ENCODE measurements at places on chromosomes 5 and 9.

DNA sequence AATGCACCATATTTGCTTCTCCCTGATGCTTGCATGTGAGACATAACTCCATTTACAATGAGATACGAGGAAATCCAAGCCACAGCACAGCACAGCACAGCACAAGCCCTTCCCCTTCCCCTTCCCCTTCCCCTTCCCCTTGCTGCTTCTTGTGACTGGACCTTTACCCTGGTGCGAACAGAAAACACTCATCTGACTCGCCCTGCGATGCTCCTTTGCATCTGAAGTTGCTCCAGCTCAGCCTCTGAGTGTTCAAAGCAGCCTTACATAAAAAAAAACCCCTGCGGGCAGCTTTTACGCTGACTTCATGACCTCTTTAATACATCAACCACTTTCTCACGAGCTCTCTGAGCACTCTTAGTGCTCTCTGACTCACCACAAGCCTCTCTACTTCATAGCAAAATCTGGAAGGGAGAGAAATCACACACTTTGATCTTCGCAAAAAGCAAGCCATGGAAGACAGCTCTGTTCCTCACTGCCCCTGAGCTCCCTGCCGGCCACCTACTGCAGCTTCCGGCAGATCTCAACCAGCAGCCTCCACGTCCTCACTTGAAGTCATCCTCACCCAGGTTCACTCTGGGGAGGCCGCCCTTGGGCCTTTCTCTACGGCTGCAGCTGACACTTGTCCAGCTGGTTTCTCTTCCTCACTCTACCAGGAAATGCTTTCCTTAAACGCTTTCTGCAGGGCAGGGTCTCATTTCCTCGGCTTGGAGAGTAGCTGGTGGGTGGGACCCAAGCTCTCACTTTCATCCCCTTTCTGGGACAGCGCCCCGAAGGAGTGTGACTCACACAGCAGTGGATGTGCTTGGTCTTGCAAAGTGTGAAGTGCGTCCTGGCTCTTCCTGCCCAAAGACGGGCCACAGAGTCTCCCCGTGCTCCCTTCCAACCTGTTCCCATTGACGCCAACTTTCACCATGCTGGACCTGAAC lies 5.3 kb downstream of the SLC34A1 start:
- DNase-seq: peak; percentile 71

DNA sequence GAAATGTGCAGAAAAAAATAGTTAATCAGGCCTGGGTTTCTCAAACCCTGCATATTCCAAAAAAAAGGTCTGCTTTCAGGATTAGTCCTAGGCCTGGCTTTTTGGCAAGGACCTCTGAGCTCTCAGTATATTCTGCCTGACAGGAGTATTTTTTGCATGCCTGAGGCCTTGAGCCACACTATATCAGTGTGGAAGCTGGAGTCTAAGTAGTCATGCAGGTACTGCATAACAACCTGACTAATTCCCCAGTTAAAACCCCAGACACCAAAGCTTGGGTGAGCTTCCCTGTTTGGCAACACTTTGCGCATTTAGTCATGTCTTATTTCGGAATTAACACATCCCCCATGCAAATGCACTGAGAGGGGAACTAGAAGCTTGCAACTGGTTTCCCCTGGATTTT lies 359.5 kb downstream of the CETN3 start:
- DNase-seq: no peak

DNA sequence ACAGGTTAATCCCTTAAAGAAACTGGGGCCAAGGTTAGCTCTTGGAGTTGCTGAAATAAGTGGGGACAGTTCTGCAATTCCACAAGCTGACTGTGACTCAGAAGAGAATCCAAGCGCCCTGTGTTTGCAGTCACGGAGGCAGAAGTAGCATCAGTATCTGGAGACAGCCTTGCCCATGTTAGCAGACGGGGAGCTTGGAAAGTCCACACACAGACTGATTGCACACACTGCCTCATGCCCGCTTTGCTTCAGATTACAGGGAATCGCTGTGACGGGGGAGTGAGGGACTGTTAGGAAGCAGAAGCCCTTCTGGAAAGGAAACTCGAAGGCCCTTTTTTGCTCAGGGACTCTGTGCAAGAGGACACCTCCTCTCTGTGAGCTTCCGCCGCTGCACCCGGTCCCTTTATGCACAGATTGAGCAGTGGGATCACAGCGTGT lies 30.9 kb upstream of the PPP1R26 start:
- DNase-seq: no peak

- no peak for DNase-seq
Measured at GRCh38 chr5:151424892-151425523, 22.4 kb upstream of the SLC36A1 start.

DNA sequence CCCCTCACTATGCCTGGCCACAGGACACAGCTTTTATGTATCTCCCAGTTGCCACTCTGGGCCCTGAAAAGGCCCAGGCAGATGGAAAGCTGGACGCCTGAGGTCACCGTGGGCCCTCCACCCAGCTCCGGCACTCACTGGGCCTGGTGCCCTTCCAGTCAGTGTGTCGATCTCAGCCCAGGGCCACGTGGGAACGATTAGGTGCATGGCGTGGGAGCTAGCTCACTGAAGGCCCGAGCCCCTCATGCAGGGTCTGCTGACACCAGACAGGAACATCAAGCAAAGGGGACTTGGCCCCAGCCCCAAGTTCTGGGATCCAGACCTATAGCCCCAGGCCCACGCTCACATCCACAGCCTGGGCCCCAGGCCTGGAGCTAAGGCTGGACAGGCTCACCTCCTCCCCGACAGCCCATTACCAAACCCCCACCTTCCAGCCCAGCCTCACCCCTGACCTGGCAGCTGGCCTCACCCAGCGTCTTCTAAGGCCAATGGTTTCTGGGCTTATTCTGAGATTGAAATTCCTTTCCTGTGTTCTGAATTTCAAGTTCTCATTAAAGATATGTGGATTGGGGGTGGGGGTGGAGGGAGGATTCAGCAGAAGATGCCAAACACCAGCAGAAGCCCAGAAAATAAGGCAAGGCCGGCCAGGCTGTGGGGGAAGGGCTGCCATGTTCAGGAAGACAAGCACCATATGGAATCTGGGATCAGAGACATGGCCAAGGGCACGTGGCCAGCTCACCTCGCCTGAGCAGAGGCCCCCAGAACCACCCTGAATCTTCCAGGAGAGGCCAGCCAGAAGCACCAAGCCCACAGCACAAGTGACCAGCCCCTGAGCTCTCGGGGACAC lies 74.5 kb downstream of the ADAMTS2 start:
- DNase-seq: no peak

- peak; percentile 13 for DNase-seq
Measured at GRCh38 chr5:54844905-54845566, 140.4 kb downstream of the ESM1 start.

GRCh38 chr9:18922161-18922885 lies 110.7 kb downstream of the SAXO1 start:
- no peak for DNase-seq

- peak; percentile 70 for DNase-seq
Measured at GRCh38 chr9:4489919-4490704, at the start of gene SLC1A1. SLC1A1 (plus strand) TSS chr9:4490468; CDS start chr9:4490680, 212 bp downstream.

DNA sequence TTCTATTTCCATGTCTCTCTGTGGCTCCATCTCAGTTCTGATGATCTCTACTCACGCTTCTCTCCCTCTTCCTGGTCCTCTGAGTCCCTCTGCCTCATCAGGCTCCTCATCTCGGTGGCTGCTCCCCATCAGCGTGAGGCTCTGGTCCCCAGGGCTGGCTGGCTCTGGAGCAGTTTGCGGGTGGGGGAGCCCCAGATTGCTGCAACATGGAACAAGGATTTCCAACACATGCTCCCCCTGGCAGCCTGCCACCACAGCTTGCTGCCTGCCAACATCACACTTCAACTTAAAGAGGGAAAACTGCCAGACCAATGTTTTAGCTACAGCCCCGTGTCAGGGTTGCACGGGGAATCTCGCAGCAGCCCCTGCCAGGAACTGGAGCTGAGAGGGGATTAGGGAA lies 77.2 kb upstream of the NEK6 start:
- DNase-seq: no peak

- no peak for DNase-seq
Measured at GRCh38 chr9:79193501-79194223, 378.1 kb upstream of the TLE4 start.

DNA sequence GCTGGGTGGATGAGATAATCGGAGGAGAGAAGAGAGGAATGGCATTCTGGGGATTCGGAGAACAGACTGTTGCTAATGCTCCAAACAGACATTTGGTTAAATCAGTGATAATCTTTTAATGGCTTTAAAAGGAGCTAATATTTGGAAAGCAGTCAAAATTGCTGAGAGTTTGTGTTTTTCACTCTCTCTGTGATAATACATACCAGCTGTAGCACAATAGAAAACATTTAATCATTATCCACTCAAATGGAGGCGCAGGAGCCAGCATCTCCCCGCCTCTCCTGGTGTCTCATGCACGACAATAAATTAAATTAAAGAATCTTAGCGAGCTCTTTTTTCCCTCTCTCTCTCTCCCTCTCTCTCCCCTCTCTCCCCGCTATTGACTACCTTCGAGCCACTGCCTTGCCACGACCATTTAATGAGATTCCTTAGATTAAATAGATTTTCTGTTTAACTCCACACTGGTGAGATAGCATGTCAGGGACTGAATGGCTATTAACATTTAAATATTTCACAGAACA lies 268.6 kb upstream of the MVB12B start:
- DNase-seq: no peak

- DNase-seq: no peak
Measured at GRCh38 chr5:163459462-163459818, 462 bp downstream of the NUDCD2 start.

DNA sequence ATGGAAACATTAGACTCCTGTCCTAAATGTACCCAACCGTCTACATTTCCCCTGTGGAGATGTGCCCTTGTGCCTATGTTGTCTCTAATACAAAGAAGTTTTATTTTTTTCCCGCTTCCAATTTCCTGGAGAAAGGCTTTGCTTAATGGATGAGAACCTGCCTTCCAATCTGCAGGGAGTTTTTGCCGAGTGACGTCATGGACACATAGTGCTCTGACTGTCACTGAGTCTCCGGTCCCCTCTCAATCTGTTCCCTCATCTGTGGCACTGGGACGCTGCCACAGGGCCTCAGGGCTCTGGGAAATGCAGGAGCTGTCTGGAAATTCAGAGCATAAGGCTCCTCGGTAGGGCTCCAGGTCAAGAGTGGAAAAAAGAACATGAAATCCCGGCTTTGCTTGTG lies 144.8 kb downstream of the PDZD2 start:
- no peak for DNase-seq

DNA sequence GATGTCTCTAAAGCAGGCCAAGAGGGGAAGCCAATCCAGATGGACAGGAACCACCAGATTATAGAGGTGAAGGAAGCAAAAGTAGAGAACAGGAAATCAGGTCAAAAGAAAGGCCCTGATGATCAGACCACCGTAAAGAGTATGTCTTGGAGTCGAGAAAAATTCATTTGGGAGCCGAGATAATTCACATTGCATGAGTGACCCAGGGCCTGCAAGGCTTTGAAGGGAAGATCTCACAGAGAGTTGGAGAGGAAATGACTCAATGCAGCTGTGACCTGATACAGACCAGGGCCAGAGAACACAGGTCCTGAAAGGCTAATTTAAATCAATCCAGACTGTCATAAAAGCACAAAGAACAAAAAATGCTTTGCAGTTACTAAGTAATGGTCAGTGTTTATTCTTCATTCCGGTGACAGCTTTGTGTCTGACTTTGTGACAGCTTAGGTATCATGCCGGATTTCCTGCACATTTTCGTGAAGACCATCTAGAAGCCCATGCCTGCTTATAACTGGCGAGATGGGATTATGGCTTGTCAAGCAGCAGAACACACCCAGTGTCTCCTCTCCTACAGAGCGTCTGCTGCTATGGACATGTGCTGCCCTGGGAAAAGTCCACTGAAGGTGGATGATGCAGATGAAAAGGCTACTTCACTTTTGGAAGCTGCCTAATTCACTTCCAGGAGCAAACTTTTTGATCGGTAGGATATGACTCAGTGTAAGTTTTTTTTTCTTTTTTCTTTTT lies 5.8 kb upstream of the ACTBL2 start:
- DNase-seq: peak; percentile 43

GRCh38 chr5:82748688-82749460 lies 328.3 kb downstream of the TMEM167A start:
- DNase-seq: no peak

GRCh38 chr5:148978370-148979082 lies 84.3 kb downstream of the SH3TC2 start:
- DNase-seq: no peak

GRCh38 chr5:92868442-92868841 lies 712.6 kb downstream of the NR2F1-AS1 start:
- no peak for DNase-seq

GRCh38 chr5:40679148-40679912 lies 385 bp upstream of the PTGER4 start:
- peak; percentile 92 for DNase-seq

- DNase-seq: peak; percentile 82
Measured at GRCh38 chr5:173573126-173573960, 43.1 kb downstream of the BOD1 start.

DNA sequence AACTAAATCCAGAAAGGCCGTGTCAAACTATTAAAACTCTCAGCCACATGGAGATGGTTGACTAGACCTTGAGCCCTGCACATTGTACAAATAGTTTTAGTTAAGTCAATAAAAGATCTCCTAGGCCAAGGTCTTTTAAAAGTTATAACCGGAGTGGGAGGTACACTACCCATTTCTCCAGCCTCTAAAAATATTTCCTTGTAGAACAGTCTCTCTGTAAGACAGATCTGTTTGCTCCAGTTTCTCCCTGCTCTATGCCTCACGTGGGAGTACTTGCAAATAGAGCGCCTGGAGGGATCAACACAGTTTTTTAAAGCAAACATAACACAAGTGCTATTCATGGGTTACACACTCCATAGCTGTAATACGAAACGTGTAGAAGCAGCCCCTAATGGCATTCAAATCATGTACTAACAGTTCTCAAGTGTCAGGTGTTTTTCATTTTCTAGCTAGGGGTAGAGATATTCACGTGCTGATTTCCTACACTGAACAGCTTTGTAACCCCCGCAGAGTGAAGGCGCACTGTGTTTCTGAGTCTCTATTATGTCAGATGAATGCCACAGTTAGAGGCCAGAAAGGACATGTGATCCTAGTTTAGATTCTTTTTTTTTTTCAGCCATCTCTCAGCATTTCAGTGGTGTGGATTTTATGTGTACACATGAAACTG lies 703.4 kb upstream of the GRAMD2B start:
- no peak for DNase-seq

DNA sequence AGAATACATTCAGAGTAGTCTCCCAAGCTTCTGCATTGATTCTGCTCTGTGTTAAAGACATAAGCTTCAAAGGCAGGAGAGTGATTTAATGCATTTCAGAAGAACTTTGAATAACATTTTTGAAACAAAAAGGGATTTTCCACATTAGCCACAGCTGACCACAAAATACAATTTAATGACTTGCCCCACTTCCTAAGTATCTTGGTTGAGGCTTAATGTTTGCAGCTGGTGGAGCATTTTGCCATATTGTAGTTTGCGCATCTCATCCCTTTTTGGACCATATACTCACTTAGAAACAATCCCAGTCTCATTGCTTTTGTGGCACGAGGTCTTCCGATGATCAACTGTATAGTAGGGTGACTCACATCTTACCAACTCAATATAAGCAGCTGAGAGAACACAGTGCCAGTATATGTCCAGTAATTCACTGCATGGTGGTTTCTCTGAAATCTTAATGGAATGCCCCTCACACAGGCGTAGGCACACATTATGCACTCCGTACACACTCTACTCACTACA lies 455.8 kb upstream of the PTGER4 start:
- DNase-seq: peak; percentile 53

Data from HTR-8/SVneo (cell line).